ENCODE measurements at places on chromosomes 5 and 9.

GRCh38 chr5:59062986-59063683 lies 480.3 kb downstream of the RAB3C start:
- no peak for DNase-seq

GRCh38 chr5:176652136-176652535 lies 4.9 kb downstream of the TSPAN17 start:
- DNase-seq, result no peak

GRCh38 chr5:82942083-82942881 lies 134.9 kb downstream of the TMEM167A start:
- DNase-seq, result no peak

DNA sequence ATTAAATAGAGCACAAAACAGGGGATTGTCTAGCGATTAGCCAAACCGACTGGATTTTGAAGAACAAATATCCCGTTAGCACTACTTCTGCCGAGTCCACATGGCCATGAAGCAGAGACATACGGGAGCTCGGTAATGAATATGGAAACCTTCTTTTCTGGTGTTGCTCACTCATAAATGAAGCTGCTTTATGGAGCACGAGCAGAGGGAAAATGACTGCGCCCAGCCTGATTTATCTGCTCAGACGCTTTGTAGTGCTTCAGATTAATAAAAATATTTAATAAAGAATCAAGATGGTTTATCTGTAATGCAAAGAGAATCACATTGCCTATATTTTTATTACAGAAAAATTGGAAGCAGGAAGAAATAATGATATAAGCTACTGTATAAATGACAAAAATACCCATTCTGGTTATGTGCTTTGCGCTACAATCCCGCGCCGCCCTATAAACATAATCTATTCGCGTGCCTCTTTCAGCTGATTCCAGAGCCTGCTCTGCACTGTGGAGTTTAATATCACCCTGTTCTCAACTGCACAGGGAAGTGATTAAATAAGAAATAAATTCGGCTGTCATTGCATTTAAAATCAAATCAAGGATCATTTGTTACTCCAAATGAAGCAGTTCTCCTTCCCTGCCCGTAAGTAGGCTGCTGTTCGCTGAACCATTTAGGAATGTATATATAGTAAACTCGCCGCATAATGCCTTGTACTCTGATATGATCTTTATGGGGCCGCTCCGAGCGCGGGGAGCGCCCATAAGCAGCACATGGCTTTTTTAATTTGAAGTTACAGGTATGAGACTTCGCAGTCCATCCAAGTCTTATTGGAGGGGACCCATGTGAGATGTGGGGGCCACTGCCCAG lies 22.3 kb upstream of the UBAC1 start:
- no peak for DNase-seq

DNA sequence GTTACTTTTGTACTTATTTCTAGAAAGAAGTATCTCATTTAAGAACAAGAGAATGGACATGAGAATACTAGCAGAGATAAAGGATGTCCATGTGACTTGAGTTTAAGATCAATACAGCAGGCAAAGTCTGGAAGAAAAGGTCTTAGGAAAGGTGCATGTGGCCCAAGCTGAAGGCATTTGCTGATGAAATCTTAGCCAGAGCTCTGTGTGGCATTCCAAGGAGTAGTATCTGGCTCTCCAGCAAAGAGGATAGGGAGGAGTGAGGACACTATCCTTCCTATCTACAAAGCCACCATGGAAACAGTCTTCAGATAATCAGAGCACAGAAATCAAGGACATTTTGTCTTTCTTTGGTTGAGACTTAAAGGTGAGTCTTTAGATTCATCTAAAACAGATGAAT lies 244.1 kb upstream of the RGMB start:
- DNase-seq, result no peak

DNA sequence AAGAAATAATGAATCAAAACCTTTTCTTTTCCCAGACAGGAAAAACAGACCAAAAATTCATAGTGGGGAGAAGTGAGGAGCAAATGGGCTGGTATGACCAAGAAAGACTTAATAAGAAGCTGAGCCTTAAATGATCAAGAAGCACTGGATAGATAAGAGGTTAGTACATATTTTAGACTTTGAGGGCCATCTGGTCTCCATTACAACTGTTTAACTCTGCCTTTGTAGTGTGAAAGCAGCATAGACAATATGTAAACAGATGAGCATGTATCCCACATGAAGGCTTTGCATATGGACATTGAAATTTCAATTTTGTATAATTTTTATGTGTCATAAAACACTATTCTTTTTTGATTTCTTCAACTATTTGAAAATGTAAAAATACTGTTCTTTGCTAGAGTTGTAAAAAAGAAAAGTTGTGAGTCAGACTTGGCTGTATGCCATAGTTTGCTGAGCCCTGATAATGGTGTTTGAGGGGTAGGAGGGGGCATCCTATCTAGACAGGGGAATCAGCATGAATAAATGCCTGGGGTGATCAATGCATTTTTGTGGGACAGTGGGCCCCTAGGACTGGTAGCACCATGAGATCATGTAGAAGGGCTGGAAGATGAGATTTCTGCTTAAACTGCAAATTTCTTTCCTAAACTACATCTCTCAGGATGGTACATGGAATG lies 91.8 kb upstream of the GPR151 start:
- DNase-seq, result no peak

DNA sequence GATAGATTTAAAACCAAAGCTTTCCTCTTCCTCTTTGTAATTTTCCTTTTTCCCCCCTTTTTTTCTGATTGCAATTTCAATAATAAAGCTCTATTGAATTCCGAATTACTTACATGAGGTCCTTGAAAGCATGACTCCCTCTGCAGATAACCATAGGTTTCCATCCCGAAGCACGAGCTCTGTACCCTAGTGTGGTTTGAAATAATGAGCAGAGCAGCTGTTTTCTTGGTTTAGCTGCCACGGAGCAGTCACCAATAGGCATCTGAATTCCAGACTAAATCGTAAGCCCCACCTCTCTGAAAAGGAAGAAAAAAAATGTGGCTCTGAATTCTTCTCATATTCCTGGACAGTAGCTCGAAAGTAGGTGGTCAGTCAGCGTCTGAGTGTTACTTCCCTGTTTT lies 18.5 kb upstream of the GNE start:
- no peak for DNase-seq

GRCh38 chr9:38417003-38417945 lies 7.0 kb downstream of the IGFBPL1 start:
- peak; percentile 15 for DNase-seq

- no peak for DNase-seq
Measured at GRCh38 chr5:40453689-40454088, 226.0 kb upstream of the PTGER4 start.

DNA sequence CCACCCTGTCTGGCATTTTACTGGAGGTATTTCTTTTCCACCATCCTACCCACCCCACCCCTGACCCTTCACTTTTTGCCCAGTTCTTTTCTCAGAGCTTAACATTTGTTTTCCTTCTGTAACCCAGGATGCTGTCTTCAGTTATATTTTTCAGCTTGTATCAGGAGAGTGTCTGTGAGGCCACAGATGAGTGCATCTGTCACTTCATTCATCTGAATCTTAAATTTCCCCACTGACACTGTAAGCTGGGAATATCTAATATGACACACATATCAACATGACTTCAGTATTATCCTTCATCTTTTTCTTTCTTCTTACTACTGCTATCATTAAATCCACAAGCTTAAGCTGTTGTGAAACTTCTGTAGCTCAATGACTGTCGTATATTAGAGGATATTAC lies 4.9 kb downstream of the MARCHF3 start:
- DNase-seq, result no peak

GRCh38 chr9:25681266-25681665 lies 3.0 kb upstream of the TUSC1 start:
- DNase-seq, result peak; percentile 9

- DNase-seq, result peak; percentile 5
Measured at GRCh38 chr5:148290271-148291195, 21.7 kb upstream of the SPINK7 start.

GRCh38 chr5:108420158-108420557 lies 38.3 kb upstream of the FBXL17 start:
- no peak for DNase-seq

- DNase-seq, result no peak
Measured at GRCh38 chr5:103010168-103010567, 109.8 kb downstream of the GIN1 start.

DNA sequence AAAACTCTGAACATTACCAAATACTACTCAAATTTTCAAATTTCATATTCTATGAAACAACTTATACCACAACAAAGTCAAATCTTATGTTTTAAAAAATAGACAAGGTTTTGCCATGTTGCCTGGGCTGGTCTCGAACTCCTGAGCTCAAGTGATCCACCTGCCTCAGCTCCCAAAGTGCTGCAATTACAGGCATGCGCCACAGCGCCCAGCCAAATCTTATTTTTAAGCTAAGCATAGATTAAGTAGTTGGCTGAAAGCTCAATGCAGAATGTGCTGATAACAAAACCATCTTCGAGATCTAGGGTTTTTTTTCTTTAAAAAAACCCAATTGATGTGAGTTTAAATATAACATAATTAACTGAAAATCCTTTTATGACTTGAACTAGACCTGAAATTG lies 6.4 kb downstream of the LMBRD2 start:
- no peak for DNase-seq

DNA sequence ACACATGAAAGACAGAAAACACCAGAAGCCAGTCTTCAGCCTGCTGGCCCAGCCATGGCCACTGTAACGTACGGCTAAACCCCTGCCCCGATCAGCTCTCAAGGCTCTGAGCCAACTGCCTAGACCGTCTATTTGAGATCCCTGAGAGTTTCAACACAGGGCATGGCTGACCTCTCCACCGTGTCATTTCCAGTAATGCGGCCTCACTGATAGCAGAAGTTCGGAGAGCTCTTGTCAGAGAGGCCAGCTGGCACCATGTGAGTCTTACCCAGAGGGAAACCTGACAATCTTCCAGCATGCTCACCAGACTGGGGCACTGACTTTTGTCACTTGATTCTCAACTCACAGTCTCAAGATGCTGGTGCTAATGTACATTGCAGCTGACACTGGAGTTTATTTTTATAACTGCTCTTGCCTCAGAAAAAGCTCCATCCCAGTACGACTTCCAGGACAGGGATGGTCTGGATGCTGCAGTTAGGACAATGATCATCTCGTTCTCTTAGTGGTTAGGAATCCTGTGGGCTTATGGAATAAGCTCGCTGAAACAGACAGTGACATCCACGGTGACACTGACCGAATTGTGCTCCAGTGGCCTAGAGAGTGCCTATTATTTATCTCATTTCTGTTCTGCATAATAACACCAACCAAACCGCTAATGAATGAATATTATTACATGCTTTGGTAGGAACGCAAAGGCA lies 372.7 kb downstream of the ICE1 start:
- DNase-seq, result no peak

GRCh38 chr5:68405784-68406743 lies 190.5 kb downstream of the PIK3R1 start:
- no peak for DNase-seq

DNA sequence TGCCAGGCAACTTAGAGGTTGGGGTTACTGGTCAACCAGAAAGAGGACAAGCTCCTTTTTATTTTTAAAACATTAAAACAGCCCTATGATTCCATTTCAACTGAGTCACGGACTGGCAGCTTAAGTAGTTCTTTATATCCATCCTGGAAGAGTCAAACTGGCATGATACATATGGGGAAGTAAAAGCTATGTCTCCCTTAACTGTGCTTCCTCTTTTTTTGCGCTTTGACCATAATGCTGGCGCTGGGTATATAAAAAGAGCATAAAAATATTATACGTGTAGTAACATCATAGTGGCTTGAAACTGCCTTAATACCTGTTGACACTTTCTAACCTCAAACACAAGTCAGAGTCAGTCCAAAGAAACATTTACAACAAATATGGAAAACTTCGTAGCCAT lies 274.4 kb downstream of the CSNK1G3 start:
- no peak for DNase-seq

GRCh38 chr9:37571282-37571681 lies 4.9 kb downstream of the FBXO10 start:
- no peak for DNase-seq

- DNase-seq, result no peak
Measured at GRCh38 chr9:121242219-121242958, 25.6 kb upstream of the GSN start.

DNA sequence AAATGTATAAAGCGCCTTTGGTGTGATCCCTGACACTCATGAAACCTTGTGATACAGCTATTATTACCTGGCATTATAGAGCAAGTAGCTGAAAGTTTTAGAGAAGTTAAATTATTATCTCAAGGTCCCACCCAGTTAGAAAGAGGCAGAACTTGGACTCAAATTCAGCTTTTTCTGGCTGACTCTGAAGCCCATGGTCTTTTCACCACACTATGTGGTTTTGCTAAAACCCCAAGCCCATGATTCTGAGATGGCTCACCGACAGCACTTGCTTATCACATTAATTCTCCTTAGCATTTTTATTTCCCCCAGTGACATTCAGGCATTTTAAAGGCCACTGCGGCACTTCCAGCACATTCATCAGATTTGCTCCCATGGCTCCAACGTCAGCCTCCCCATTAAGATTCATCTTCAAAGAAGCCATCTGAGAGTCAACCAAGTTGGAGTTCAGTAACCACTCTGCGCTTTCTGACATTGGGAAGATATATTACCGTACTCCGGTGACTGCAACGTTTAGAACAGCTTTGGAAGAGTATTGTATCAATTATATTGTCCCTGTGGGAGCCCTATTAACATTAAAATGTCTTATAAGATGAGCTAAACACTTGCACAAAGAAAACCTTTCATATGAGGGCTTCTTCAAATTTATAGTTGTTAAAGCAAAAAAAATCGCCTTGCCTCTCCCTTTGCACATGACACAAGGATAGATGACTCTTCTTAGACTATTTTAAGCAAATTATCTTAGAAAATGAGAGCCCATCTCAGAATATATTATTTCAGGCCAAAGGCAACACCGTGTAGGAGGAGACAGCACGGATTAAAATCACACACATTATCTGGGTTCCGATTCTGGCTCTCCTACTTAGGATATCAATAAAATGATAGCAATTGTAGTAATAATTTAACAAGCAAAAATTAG lies 638.1 kb downstream of the ACTL7B start:
- DNase-seq, result no peak

GRCh38 chr9:138071292-138071691 lies 193.7 kb downstream of the CACNA1B start:
- no peak for DNase-seq
